ENCODE measurements at places on chromosomes 7 and 10.

GRCh38 chr10:46223626-46224413, 63.0 kb upstream of the ANTXRL start:
- DNase-seq, result no peak

DNA sequence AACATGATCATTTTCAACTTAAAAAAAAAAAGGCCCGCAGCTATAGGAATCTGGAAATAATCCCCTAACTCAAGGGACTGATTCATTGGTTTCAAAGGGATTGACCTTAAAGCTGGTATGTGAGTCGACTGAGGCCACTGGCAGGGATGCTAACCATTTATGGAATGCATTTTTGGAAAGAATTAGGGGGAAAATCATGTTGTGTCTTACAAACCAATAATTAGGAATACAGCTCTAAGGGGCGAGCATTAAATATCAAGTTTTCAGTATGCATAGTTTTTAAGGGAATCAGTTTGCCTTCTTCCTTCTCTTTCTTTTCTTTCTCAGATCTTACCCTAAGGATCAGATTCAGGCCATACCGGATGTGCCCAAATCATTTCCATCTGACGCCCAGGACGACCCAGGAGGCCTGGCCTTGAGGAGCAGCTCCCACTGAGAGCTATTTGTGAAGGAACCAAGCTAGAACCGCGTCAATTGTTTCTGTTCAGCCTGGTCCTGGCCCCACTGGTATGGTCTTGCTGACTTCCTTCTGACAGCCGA, 48.7 kb downstream of the BPGM start:
- no peak for DNase-seq

DNA sequence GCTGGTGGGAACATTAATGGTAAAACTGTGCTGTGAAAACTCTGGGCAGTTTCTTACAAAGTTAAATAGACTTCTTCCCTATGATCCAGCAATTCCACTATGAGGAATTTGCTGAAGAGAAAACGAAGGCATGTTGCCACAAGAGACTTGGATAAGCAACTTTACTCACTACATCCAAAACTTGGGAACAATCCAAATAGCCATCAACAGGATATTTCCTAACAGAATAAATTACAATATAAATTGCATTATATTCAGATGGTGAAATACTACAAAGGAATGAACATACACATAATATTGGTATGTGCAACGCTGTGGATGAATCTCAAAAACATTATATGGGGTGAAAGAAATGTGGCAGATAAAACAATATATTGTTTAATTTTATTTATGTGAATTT, 21.4 kb upstream of the MKI67 start:
- DNase-seq, result no peak

GRCh38 chr10:6222755-6223154, 20.0 kb downstream of the PFKFB3 start:
- DNase-seq, result no peak

DNA sequence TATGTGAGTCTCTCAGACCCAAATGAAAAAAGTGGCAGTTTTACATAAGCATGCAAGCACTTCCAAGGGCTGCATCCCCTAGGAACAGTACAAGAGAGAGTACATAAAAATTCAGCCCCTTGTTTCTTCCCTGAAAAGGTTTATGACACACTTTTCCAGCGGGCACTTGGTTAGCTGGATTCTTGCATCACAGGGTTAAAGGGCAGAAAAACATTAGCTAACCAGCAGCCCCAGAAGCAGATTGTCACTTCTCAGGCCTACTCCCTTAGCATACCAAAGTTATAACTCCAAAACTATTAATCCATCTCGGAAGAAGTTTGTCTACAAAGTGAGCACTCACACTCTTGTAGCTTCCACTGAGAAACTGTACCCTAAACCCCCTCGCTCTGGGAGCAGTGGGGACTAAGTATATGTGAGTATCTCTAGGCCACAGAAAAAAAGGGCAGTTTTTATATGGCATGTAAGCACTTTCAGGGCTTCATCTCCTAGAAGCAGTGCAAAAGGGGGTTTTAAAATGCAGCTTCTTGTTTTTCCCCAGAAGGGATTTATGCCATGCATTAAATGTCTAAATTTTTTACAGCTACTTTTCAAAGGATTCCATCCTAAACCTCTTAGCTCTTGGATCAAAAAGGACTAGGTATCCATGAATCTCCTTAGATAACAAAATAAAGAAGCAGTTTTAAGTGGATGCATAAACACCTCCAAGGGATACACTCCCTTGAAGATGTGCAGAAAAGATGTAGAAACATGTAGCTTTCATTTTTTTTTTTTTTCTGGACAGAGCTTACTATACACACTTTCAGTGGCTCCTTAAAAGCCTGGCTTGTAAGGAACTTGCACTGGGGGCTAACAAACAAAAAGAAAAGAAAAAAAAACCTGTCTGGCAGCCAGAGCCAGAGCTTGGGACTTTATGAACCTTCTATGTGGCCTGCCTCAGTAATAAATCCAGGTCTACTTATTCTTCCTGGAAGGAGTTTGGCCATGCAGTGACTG, 956.7 kb downstream of the CCSER2 start:
- DNase-seq, result no peak
